ENCODE measurements at places on chromosomes 5 and 9.

GRCh38 chr9:72527801-72528195 lies 6.4 kb downstream of the TMC1 start:
- DNase-seq = no peak

DNA sequence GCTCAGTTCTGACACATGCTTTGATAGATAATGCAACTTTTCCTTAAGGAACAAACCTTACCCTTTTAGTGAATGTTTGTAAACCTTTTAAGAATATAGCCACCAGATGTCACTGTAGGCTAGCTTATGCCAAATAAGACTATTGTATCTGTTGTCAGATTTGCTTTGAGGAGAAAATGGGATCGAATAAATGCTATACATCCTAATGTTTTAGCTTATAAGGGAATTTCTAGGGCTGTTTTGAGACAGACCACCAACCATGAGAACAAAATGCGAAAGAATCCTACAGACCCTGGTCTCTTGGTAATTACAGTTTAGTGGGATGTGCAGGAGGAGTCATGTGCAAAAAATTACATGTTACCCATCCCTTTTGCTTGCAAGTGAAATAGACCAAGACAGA lies 127.6 kb upstream of the NMUR2 start:
- DNase-seq = no peak

DNA sequence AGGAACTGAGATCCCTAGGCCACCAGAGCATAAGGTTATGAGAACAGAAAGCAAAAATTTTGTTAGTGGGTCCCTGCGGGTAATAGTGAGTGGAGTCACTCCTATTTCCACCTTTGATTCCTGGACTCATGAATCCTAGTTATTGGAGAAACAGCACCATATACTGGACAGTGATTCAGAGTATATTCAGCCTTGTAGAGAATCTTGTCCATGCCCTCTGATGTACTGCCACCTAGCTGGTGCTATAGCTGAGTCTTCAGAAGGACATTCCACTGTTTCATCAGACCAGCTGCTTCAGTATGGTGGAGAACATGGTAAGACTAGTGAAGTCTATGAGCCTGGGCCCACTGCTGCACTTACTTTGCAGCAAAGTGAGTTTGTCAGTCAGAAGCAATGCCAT lies 25.0 kb upstream of the ITGA2 start:
- no peak for DNase-seq

DNA sequence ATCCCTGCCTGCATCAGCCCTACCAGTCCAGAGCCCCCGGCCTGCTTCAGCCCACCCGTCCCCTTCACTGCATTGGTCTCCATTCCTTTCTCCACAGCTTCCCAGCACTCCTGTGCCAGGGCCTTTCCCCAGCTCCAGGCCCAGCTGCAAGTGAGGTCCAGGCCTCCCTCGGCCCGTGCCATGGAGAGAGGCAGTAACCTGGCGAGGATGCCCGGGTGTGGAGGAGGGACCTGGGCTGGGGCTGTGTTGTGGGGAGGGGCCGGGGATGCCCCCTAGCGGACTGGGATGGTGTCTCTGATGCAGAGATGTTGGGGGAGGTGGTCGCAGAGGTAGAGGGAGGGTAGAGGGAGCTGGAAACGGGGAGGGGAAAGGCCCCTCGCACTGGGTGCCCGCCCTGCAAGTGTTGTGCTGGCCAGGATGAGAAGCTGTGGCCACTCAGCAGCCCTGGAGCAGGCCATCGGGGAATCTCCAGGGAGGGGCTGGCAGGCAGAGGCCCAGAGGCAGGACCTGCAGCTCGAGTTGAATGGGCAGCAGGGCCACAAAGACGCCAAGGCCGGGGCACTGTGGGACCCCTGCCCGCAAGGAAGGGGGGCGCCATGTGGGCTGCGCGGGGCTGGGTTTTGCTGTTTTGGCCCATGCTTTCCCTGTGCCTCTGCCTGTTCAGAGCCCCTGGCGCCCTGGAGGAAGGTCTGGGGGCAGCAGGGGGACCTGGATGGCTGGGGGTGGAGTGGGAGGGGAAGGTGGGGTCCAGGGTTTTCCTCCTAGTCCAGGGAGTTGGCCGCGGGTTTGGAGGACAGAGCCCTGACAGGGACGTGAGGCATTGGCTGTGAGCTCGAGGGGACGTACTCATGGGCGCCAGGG lies 26.0 kb upstream of the NKD2 start:
- DNase-seq = no peak

DNA sequence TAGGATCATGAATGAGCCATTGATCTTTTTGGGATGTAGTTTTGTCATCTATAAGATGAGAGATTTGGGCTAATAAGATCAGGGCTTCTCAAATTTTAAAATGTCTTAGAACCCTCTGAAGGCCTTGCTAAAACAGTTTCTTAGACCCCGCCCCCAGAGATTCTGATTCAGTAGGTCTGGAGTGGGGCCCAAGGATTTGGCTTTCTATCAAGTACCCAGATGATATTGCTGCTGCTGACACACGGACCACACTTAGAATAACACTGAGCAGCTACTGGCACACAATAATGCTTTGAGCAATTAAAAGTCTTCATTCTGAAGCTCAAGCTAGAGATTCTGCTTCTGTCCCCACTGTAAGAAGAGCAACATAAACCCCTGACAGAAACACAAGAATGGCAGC lies 216.7 kb downstream of the SMARCA2 start:
- DNase-seq = no peak

GRCh38 chr5:168780888-168781287 lies 201.7 kb upstream of the PANK3 start:
- DNase-seq = no peak

- no peak for DNase-seq
These were observed 180.6 kb downstream of the HSPA4 start for GRCh38 chr5:133232435-133232834.
